ENCODE measurements at places on chromosomes 12 and 14. TPM values are rescaled to one million over a fixed set of nuclear protein-coding genes. Genes with fewer than 3 reads are reported as not detected.

PTPRQ gene
- total RNA-seq = not detected

TAS2R42 gene
- total RNA-seq = not detected

PPP4R4 gene
- total RNA-seq = 2.6 TPM

KRT84 gene
- not detected for total RNA-seq

TAS2R7 gene
- not detected for total RNA-seq

RASSF9 gene
- total RNA-seq = not detected

All from activated naive CD4-positive, alpha-beta T cell treated with anti-CD3 and anti-CD28 coated beads, Interleukin-2, amount 10 ng/mL, durations not matched to agents 5 hours and 36 hours (primary cell).